ENCODE measurements at places on chromosomes 16 and 17.

GRCh38 chr17:57285701-57286100 is 29.4 kb downstream of the MSI2 start:
- no peak for DNase-seq
- H3K4me1 ChIP-seq, result peaks cover 100% of the 10 kb centered on the region
- H3K27me3 ChIP-seq, result peaks cover 3% of the 10 kb centered on the region
- peaks cover 16% of the 10 kb centered on the region for H3K36me3 ChIP-seq

GRCh38 chr16:59324462-59324861 is 590.3 kb upstream of the GOT2 start:
- no peak overlapping the region for H3K27ac ChIP-seq
- no peaks in the 10 kb centered on the region for H3K36me3 ChIP-seq
- peaks cover 3% of the 10 kb centered on the region for H3K27me3 ChIP-seq
- no peaks in the 10 kb centered on the region for H3K4me1 ChIP-seq

DNA sequence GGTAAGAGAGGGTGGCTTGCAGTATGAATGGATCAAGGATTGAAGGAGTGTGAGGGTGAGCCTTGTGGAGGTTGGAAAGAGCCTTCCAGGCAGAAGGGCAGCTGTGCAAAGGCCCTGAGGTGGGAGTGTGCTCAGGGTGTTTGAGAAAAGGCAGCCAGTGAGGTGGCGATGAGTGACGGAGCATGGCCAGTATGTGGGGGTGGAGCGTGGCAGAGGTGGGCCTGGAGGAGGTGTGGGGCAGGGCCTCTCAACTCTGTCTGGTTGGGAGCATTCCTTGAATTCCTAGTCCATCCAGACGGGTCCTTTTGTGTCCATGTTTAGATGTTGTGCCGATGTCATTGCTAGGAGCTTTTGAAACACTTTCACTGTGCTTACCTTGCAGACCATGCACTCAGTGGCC is 51.3 kb downstream of the EPN2 start:
- peaks cover 6% of the 10 kb centered on the region for H3K27me3 ChIP-seq
- DNase-seq, result peak; percentile 20
- no peak overlapping the region for H3K4me3 ChIP-seq
- H3K36me3 ChIP-seq, result peaks cover 27% of the 10 kb centered on the region

DNA sequence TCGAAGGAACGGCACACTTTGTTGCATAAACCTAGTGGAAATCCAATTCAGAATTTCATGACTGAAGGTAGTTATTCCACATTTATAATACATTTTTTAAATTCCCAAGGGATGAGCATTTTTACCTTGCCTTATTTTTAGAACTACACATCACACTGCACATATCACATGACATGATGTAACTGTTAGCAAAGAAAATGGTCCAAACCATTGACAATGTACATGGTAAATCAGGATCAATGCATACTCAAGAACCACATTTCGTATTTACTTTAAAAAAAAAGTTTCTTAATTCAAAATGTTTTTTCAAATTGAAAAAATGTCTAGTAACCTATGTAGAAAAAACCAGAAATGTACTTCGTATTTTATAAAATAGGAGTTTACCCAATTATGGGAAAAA is 2.5 kb downstream of the KANSL1 start:
- H3K27me3 ChIP-seq, result no peaks in the 10 kb centered on the region
- DNase-seq, result no peak
- H3K36me3 ChIP-seq, result no peaks in the 10 kb centered on the region
- H3K27ac ChIP-seq, result peak overlapping the region; percentile 64
- peaks cover 59% of the 10 kb centered on the region for H3K4me1 ChIP-seq

DNA sequence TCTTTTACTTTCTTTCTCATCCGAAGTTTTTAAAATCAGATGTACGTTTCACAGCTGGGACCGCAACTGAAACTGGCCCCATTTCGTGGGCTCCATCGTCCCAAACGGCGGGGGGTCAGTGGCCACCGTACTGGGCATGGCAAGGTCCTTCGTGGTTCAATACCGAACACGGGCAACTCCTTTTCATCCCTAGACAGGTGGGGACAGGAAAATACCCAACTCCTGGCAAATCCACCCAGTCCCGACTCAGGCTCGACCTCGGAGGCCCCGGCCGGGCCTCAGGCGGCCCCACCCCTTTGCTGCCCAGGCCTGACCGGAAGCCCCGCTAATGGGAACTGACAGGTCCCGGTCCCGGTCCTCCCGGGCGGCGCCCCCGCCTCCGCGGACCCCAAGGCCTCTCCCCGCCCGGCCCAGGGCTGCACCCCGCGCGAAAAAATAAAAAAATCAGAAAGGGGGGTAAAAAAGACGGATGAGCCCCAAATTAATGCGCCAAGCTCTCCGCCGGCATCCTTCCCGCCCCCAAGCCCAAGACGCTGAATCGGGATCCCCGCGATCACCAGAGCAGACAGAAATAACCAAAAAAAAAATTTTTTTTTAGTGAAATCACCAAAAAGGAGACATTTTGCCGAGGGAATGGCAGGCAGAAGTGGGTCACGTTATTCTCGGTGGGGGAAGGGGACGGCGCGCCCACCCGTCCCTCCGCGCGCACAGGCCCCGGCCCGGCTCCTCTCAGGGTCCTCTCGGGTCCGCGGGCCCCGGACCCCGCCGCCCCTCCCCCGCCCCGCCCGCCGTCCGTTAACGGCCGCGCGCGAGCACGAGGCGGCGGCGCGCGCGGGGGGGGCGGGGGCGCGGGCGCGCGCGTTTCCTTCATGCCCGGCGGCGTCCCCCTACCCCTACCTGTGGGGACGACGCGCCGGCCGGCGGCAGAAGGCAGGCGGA is 562 bp downstream of the ZC3H7A start:
- DNase-seq, result peak; percentile 61
- no peaks in the 10 kb centered on the region for H3K27me3 ChIP-seq
- H3K36me3 ChIP-seq, result peaks cover 14% of the 10 kb centered on the region
- peak overlapping the region; percentile 92 for H3K4me3 ChIP-seq

- H3K36me3 ChIP-seq, result peaks cover 65% of the 10 kb centered on the region
- H3K4me3 ChIP-seq, result no peak overlapping the region
- no peak overlapping the region for H3K27ac ChIP-seq
- H3K4me1 ChIP-seq, result no peaks in the 10 kb centered on the region
These were observed 8.4 kb upstream of the PLK1 start for GRCh38 chr16:23670137-23670776.

GRCh38 chr17:21377705-21378396 is 1.7 kb downstream of the KCNJ12 start:
- H3K36me3 ChIP-seq, result no peaks in the 10 kb centered on the region
- peak; percentile 60 for DNase-seq
- peaks cover 63% of the 10 kb centered on the region for H3K27me3 ChIP-seq
- H3K4me3 ChIP-seq, result peak overlapping the region; percentile 77
- H3K4me1 ChIP-seq, result peaks cover 28% of the 10 kb centered on the region

DNA sequence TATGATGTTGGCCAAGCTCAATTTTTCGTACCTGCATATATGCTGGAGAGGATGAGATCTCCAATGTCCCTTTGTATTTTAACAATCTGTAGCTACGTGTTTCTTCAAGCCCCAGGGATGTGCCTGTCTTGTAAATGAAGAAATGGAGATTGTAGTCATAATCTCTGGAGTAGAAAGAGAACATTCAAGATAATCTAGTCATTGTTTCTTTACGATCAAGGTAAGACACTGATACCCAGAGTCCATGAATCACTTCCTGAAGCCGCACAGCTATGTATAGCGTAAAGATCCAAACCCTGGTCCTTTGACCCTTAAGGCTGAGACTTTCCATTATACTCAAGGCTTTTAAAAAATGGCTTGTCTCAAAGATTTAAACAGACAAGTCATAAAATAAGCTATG is 205.5 kb downstream of the HS3ST3B1 start:
- peaks cover 27% of the 10 kb centered on the region for H3K4me1 ChIP-seq
- peaks cover 8% of the 10 kb centered on the region for H3K27me3 ChIP-seq
- H3K4me3 ChIP-seq, result no peak overlapping the region
- no peaks in the 10 kb centered on the region for H3K36me3 ChIP-seq
